Esophagus squamous epithelium (tissue), 5 donors: ENCODE measurements at places on chromosomes 2 and 18. TPM values are rescaled to one million over a fixed set of nuclear protein-coding genes. Genes with fewer than 3 reads are reported as not detected.

GKN1 gene
- total RNA-seq = not detected

GRCh38 chr2:201698588-201699226, at the start of gene MPP4:
Gene MPP4, minus strand, starts transcription at chr2:201698644. Its CDS starts 4,690 bp downstream, at chr2:201693954.
- H3K4me3 ChIP-seq = no peak within 1 kb of the TSS
- no peaks in the 10 kb centered on the region for H3K27me3 ChIP-seq
- no peak for DNase-seq
- peaks cover 38% of the 10 kb centered on the region for H3K36me3 ChIP-seq
- H3K27ac ChIP-seq = no peak within 1 kb of the TSS
- no peaks in the 10 kb centered on the region for H3K4me1 ChIP-seq

DNA sequence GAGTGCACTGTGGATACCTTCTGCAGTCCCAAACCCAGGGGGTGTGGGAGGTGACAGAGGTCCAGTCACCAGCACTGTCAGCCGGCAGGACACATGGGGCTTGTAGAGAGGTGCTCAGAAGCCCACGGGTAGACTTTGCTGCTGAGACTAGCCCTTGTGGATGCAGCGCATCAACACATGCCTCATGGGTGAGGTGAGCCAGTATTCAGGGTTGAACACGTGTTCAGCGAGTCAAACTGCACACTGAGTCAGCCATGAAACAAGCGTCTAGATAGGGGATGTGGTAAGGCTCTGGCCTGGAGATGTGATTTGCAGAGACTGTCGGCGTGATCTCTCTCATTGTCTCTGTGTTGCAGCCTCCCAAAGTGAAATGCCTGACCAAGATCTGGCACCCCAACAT, 35.8 kb upstream of the SCLY start:
- no peak overlapping the region for H3K27ac ChIP-seq
- no peak for DNase-seq
- no peaks in the 10 kb centered on the region for H3K27me3 ChIP-seq
- H3K4me3 ChIP-seq = no peak overlapping the region

DNA sequence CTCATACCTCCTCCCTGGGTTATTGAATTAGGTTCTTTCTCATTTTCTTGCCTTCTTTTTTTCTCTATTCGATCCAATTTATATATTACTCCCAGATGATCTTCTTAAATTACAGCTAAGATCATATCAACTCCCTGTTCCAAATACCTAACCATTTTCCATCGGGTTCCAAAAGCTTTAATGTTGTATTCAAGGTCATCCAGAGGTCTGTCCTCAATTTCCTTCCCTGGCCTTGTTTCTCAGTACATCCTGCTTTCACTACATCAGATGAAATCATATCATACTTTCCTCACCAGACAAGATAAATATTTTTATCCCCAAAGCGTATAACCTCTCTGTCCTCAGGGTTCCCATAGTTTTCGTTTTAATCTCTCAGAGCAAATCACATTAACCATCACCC, 36.3 kb upstream of the GREB1L start:
- no peak overlapping the region for H3K27ac ChIP-seq
- no peaks in the 10 kb centered on the region for H3K4me1 ChIP-seq
- H3K36me3 ChIP-seq = no peaks in the 10 kb centered on the region
- DNase-seq = no peak
- H3K27me3 ChIP-seq = peaks cover 14% of the 10 kb centered on the region

GRCh38 chr2:153235516-153235915, 243.0 kb downstream of the RPRM start:
- no peaks in the 10 kb centered on the region for H3K27me3 ChIP-seq
- no peaks in the 10 kb centered on the region for H3K4me1 ChIP-seq
- no peak overlapping the region for H3K4me3 ChIP-seq
- H3K27ac ChIP-seq = no peak overlapping the region
- no peak for DNase-seq

DNA sequence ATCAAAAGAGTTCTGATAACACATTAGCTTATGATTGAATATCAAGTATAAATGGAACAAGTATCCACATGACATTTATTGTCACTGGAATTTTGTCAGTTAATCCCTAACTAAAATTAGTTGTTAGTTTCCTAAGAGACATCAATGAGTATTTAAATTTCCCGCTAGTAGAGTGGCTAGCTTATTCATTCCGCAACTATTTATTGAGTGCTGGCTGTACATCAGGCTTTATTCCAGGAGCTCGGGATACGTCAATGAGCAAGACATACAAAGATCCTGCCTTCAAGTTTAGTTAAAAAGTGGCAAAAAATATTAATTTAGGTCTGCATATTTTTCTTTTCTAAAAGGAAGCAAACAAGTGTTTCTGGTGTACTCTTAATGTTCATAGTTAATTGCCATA, 59.3 kb downstream of the PRKRA start:
- no peak overlapping the region for H3K4me3 ChIP-seq
- no peaks in the 10 kb centered on the region for H3K27me3 ChIP-seq
- no peaks in the 10 kb centered on the region for H3K36me3 ChIP-seq
- no peak overlapping the region for H3K27ac ChIP-seq

- H3K36me3 ChIP-seq = no peaks in the 10 kb centered on the region
- H3K27me3 ChIP-seq = no peaks in the 10 kb centered on the region
- H3K4me3 ChIP-seq = no peak overlapping the region
- peaks cover 43% of the 10 kb centered on the region for H3K4me1 ChIP-seq
- no peak for DNase-seq
These were observed 74.2 kb downstream of the NCAPH start for GRCh38 chr2:96409820-96410164.

NEU4 gene
- not detected for total RNA-seq

DNA sequence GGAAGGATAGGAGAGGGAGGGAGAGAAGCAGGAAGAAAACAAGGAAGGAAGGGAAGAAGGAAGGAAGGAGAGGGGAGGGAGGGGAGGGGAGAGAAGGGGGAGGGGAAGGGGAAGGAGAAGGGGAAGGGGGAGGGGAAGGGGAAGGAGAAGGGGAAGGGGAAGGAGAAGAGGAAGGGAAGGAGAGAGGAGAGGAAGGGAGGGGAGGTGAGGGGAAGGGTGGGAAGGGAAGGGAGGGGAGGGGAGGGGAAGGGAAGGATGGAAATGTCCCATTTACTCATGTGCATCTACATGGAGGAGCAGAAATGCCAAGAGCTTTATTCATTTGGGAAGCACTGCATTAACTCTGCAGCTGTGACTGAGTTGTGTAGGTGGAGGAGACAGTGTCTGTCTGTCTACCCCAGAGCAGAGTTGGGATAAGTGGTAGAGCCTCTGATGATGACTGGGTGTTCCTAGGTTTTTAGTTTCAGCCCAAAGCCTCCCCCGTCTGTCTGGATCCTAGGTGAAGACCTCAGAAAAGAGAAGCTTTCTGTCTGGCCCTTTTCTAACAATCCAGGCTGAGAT, 131.3 kb downstream of the COL6A3 start:
- H3K27me3 ChIP-seq = no peaks in the 10 kb centered on the region
- no peaks in the 10 kb centered on the region for H3K36me3 ChIP-seq
- H3K4me1 ChIP-seq = no peaks in the 10 kb centered on the region
- no peak for DNase-seq
- no peak overlapping the region for H3K4me3 ChIP-seq

MROH2A gene
- total RNA-seq = 0.83 TPM

ADAM23 gene
- total RNA-seq = 4.6 TPM

- H3K4me3 ChIP-seq = no peak overlapping the region
- H3K27ac ChIP-seq = no peak overlapping the region
- no peaks in the 10 kb centered on the region for H3K36me3 ChIP-seq
- H3K4me1 ChIP-seq = peaks cover 38% of the 10 kb centered on the region
- no peaks in the 10 kb centered on the region for H3K27me3 ChIP-seq
- DNase-seq = no peak
These were observed 34.0 kb downstream of the DOCK10 start for GRCh38 chr2:225008179-225008856.

PKP4 gene
- total RNA-seq = 36.3 TPM

- H3K27me3 ChIP-seq = no peaks in the 10 kb centered on the region
- DNase-seq = no peak
These were observed 123.9 kb downstream of the TMEM17 start for GRCh38 chr2:62382122-62382521.

- H3K36me3 ChIP-seq = no peaks in the 10 kb centered on the region
- no peak overlapping the region for H3K4me3 ChIP-seq
- DNase-seq = no peak
- no peak overlapping the region for H3K27ac ChIP-seq
These were observed 124.8 kb upstream of the RMDN2 start for GRCh38 chr2:37800176-37800858.

- H3K27ac ChIP-seq = no peak overlapping the region
- H3K4me3 ChIP-seq = no peak overlapping the region
- H3K4me1 ChIP-seq = no peaks in the 10 kb centered on the region
These were observed 7.6 kb upstream of the THOC1 start for GRCh38 chr18:275486-275885.

DNA sequence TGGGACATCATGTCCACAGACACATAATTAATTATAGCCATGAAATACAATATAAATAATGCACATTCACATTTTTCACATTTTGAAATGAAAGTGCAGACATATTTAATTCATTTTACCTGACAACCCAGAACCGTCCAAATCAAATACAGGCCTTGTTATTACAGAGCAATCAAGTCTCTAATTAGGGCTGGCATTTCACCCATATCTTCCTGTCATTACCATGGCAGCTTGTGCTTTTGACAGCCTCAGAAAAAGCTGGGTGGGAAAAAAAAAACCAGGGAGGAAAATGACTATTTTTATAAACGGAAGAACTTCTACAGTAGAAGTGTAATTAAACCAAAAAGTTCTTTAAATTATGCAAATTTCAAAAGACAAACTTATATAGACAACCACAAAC, 436.4 kb downstream of the FBXO15 start:
- H3K27me3 ChIP-seq = no peaks in the 10 kb centered on the region
- H3K36me3 ChIP-seq = no peaks in the 10 kb centered on the region
- DNase-seq = no peak
- H3K27ac ChIP-seq = no peak overlapping the region
- no peak overlapping the region for H3K4me3 ChIP-seq

DNA sequence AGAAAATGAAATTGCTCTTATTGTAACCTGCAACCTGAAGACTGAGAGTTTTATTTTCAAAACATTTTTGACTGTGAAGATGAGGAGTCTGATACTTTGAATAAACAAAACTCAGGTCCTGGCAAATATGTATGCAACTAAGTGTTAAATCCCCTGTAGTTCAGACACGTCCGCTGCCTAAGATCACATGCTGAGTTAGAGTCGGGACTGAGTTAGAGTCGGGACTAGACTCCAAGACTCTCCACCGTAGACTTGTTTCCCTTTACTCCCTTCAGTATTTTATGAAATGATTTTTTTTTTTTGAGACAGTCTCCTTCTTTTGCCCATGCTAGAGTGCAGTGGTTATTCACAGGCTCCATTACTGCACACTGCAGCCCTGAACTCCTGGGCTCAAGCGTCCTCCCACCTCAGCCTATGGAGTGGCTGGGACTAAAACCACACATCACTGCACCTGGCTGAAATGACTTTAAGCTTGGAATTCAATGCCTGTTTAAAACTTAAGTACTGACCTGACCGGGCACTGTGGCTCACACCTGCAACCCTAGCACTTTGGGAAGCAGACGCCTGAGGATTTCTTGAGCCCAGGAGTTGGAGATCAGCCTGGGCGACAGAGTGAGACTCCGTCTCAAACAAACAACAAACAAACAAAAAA, 28.0 kb upstream of the PMAIP1 start:
- no peaks in the 10 kb centered on the region for H3K36me3 ChIP-seq
- no peak overlapping the region for H3K4me3 ChIP-seq
- no peaks in the 10 kb centered on the region for H3K4me1 ChIP-seq
- DNase-seq = no peak
- H3K27ac ChIP-seq = no peak overlapping the region
- no peaks in the 10 kb centered on the region for H3K27me3 ChIP-seq

MOCOS gene
- total RNA-seq = 5.3 TPM

GRCh38 chr2:12436483-12436882, 280.3 kb upstream of the TRIB2 start:
- H3K4me3 ChIP-seq = no peak overlapping the region
- no peaks in the 10 kb centered on the region for H3K4me1 ChIP-seq
- H3K27ac ChIP-seq = no peak overlapping the region
- H3K27me3 ChIP-seq = no peaks in the 10 kb centered on the region
- DNase-seq = no peak
- H3K36me3 ChIP-seq = no peaks in the 10 kb centered on the region

DNA sequence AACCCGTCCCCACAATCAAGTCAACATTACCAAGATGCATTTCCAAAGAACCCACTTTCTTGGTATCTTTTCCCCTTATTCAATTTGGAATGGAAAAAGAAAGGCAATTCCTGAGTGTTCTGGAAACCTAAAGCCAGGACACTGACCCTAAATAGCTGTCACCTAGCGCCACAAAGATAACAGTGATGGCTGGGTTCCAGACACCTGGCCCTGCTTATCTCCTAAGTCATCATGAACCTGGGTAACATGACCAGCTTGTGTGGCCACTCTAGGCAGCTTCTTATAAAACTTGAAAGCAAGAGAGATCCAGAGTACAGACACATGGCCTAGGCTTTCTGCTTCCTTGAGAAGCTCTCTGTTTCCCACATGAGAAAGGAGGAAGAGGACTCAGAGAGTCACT, 95.4 kb downstream of the BOD1L2 start:
- no peaks in the 10 kb centered on the region for H3K36me3 ChIP-seq
- DNase-seq = no peak
- no peaks in the 10 kb centered on the region for H3K27me3 ChIP-seq

- DNase-seq = no peak
- H3K27me3 ChIP-seq = peaks cover 41% of the 10 kb centered on the region
- no peak overlapping the region for H3K4me3 ChIP-seq
- no peaks in the 10 kb centered on the region for H3K36me3 ChIP-seq
- H3K27ac ChIP-seq = no peak overlapping the region
These were observed 8.3 kb downstream of the ALPP start for GRCh38 chr2:232386740-232387450.

LCT gene
- not detected for total RNA-seq

KANSL1L gene
- 21.7 TPM for total RNA-seq

ABCG8 gene
- not detected for total RNA-seq

GRCh38 chr2:144712550-144712940, 192.6 kb upstream of the ZEB2 start:
- H3K27me3 ChIP-seq = no peaks in the 10 kb centered on the region
- no peaks in the 10 kb centered on the region for H3K36me3 ChIP-seq
- no peak overlapping the region for H3K4me3 ChIP-seq

GRCh38 chr2:20125616-20126015, 74.2 kb upstream of the LAPTM4A start:
- H3K27me3 ChIP-seq = no peaks in the 10 kb centered on the region
- H3K27ac ChIP-seq = no peak overlapping the region
- H3K36me3 ChIP-seq = no peaks in the 10 kb centered on the region
- H3K4me1 ChIP-seq = peaks cover 59% of the 10 kb centered on the region
- no peak overlapping the region for H3K4me3 ChIP-seq
- no peak for DNase-seq

GRCh38 chr2:28357055-28357454, 35.6 kb upstream of the FOSL2 start:
- no peak overlapping the region for H3K4me3 ChIP-seq
- peaks cover 27% of the 10 kb centered on the region for H3K4me1 ChIP-seq
- no peaks in the 10 kb centered on the region for H3K27me3 ChIP-seq

GRCh38 chr2:75406131-75406581, 154.6 kb downstream of the EVA1A start:
- H3K36me3 ChIP-seq = no peaks in the 10 kb centered on the region
- DNase-seq = no peak
- H3K4me3 ChIP-seq = no peak overlapping the region
- H3K27ac ChIP-seq = no peak overlapping the region

DUSP19 gene
- 1.5 TPM for total RNA-seq
